ENCODE measurements at places on chromosomes 1 and 21.
A peak's percentile ranks its signal among the peaks of the same experiment; 100 is the strongest.

- no peak for DNase-seq
Measured at GRCh38 chr1:50209749-50210148, 101.0 kb downstream of the ELAVL4 start.

DNA sequence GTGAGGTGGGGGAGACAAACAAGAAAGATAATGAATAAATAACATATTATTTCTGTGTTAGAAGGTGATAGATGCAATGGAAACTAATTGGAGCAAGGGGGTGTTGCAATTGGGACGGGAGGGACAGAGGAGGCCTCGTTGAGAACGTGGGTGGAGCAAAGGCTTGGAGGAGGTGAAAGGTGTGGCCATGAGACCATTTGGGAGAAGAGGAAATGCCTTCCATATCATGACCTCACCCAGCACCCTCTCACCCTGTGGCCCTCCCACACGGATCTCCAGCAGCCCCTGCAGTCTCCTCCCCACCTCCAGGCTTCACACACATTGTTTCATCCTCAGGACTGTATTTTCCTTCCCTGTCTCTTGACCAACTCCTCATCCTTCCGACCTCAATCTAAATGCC, 85.3 kb upstream of the ARHGAP29 start:
- no peak for DNase-seq

- DNase-seq = no peak
Measured at GRCh38 chr21:45004059-45004422, 64.2 kb downstream of the SLX9 start.

DNA sequence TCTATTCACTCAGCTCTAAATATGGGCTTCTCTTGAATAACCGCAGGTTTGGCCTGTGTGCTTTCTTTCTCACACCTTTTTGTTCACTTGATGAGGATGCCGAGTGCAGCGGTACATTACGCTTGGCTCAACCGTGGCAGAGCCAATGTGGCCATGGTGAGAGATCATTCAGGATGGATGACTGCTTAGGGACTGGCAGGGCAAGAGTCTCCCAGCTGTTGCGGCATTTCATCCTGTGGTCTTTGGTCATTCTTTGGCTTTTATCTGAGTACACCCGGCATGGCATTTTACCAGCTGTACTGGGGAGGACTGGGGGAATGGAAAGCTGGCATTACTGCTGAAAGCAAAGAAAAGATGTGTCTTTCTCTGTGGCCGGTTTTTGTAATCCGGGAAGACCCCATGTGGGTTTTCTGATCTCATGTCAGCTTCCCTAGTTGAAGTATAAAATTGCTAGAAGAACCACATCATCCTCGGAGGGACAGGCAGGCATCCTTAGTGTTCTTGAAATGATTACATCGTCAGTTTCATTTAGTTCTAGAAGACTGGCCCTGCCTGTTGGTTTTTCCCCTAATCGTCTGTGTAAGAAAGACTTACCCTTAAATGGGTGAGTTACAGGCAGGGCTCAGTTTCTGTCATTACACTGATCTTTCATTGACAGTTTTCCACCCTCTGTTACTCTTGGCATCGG, 15.1 kb downstream of the PCP4 start:
- DNase-seq = no peak

DNA sequence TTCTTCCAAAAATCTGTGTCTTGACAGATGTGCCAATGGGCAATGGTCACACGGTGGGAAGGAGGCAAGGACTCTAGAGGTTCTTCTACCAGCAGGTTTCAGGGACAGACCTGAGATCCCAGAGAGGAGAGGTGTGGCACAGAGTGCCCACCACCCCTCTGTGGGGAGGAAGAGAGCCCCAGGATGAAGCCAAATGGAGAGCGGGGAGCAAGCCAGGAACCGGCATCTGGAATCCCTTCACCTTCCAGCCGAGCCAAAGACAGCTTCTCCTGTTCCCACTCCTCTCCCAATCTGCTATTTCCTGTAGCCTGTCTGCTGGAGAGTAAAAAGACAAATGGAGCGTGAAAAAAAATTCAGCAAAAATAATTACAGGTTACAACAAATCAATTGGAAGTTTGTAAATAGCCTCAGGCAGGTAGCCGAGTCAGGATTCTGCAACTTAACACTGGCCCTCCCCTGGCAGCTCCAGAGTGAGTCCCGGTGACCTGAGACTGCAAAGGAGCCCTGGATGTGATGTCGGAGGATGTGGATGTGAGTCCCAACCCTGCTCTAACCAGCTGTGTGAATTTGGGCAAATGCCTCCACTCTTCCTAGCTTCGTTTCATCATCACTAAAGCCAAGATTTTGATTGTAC, 45.4 kb upstream of the LRRN2 start:
- DNase-seq = no peak

DNA sequence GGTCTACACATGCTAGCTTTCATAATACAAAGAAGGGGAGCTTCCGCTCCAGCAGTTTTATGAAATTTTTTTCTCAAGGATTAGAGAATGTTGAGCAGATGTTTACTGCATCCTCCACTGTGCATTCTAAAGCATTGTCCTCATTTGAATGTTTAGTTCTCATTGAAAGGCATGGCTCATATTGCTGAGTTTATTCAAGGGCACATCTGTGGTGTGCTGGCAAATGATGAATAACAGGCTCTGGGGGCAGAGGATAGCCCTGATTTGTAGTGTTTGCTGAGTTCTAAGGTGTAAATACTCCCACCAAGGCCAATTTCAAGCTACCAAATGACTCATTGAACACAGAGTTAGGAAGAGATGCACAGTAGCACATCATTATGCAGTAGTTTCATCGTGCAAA, 303.2 kb upstream of the FAM78B start:
- no peak for DNase-seq

- DNase-seq = no peak
Measured at GRCh38 chr1:153748903-153749302, 21.1 kb downstream of the INTS3 start.

GRCh38 chr1:38941093-38941492, 537 bp downstream of the RHBDL2 start:
- no peak for DNase-seq

GRCh38 chr1:51487628-51488027, 31.4 kb downstream of the EPS15 start:
- no peak for DNase-seq

- DNase-seq = no peak
Measured at GRCh38 chr1:43843684-43844083, 89.9 kb upstream of the ARTN start.

GRCh38 chr1:147223740-147224615, 1.2 kb downstream of the FMO5 start:
- peak; percentile 2 for DNase-seq

DNA sequence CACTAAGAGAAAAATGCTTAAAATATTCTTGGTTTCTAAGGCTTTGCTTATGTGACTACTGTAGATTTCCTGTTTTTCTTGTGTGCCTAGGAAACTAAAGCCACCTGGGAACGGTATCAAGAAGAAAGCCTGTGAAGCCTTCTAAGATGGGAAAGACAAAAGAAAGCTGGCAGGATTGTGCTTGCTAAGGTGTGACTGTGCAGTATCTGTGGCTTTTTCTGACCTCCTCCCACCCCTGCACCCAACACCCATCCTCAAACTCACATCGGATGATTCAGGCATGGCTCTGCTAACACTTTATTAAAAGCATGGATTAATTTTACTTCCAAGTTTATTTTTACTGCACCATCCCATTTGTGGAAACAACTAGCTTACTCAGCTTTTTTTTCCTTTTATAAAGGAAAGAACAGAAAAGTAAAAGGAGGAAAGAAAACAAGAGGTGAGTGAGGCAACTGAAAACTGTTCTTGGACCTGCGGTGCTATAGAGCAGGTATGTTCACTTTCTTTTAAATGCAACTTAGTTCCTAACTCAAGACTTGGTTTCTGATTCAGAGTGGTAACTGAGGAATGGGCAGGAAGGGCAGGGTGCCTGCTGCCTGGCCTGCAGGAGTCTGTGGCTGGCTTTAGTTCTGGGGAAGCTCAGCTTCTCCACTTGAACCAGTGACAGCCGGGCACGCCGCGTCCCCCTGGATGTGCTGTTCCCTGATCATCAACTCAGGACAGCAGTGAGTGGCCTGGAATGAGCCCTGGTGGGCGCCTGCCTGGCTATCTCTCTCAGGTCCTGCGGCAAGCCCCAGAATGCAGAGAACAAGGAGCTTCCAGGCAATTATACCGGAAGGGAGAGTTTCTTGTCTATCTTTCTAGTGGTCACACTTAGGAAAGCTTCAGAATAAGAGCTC, at the start of gene GBP6:
TSS of gene GBP6 (plus strand) at position 422 of the 899 bp plus-strand sequence. CDS start 4,493 bp downstream, outside the sequence.
- DNase-seq = no peak

DNA sequence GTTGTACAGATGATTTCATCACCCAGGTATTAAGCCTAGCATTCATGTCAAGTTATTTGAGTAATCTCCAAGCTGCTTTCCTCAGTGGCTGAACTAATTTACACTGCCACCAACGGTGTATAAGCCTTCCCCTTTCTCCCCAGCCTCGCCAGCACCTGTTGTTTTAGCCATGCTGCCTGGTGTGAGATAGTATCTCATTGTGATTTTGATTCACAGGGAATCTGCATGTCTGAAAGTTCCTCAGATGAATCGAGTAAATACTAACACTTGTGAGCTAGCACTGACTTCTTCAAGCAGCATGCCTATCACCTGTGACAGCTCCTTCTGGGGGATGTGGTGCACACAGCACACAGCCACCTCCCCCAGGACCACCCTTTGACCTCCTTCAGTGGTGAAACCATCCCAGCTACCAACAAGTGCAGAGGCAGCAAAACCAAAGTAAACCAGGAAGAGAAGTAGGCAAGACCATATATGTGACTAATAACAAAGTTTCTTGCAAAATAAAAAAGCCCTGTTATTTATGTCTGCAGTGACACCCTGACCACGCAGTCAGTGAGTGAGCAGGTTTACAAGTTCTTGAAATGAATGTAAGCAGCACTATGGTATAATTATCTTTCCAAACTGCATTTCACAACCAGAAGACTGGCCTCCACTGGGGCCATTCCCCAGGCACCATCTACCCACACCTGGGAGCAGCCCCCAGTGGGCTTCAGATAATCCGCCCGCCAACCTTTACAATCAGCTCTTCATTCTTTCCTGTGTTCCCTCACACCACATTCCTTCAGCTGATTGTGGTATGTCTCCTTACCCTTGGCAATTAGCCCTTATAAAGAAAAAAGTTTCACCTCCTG, 173.8 kb downstream of the ETS2 start:
- peak; percentile 32 for DNase-seq

- no peak for DNase-seq
Measured at GRCh38 chr1:5973771-5974170, 18.5 kb downstream of the NPHP4 start.

DNA sequence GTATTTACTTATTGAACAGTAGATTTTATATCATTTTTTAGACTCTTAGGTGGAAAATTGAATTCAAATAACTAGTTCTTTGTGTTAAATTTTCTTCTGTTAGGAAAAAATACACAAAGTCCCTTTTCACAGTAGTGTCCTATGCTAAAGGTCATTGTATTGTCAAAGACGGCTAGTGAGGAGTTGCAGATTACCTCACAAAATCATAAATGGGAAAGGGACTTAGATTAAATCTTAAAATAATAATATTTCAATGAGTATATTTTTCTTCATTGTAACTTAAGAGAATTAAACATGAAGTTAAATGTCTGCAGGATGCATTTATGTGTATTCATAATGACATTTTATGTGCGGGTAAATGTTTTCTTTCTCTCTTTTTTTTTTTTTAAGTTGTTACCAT, 32.7 kb downstream of the LYPLAL1 start:
- no peak for DNase-seq

DNA sequence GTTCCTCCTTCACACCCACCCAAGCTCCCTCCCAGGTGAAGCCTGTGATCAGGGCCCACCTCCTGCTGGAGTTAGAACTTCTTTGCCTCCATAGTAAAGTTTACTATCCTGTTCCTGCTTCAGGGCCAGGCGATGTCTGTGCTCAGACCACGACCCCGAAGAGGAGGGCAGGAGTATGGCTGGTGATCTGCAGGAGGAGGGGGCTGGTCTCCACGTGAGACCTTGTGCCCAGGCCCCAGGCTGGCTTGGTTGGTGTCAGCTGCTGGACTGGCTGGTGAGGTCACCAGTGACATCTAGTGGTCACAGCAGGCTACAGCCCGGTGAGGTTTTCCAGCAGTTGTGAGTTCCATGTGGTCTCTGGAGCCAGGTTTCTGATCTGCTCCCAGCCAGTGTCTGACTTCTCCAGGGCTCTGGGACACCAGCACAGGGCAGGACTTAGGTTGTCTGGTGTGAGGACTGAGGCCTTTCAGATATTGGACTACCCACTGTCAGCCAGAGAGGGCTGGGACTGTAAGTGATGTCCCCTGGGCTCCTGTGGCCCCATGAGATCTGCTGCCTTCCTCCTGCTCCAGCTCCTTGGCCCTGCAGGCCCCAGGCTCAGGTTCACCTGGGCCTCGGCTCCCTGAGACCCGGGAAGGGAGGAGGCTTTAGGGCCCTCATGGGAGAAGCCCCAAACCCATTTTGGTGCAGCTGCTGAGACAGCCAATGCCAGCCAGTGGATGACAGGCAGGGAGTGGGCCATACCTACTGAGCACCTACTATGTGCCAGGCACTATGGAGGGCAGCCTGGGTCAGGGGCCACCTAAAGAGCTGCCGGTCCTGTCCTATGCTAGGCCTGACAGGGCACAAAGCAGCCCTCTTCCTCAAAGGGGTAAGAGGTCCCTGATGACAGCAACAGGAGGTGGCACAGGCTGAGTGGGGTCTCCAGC, 6.0 kb upstream of the UBL4B start:
- DNase-seq = peak; percentile 51

DNA sequence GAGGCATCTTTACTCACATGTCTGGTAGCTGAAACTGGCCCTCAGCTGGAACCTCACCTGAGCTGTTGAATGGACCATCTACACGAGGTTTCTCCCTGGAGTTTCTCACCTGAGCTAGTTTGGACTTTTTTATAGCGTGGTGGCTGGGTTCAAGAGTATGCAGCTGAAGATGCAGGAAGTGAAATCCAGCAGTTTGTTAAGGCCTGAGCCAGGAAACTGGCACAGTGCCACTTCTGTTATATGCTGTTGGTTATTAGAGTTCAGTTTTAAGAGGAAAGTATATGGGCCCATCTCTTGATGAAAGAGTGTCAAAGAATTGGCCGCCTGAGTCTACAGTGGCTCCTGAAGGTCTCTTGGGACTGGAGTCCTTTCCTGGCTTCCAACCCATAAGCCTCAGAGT, 35.6 kb downstream of the STUM start:
- no peak for DNase-seq

GRCh38 chr1:74811436-74812179, 78.7 kb downstream of the TYW3 start:
- DNase-seq = peak; percentile 40

DNA sequence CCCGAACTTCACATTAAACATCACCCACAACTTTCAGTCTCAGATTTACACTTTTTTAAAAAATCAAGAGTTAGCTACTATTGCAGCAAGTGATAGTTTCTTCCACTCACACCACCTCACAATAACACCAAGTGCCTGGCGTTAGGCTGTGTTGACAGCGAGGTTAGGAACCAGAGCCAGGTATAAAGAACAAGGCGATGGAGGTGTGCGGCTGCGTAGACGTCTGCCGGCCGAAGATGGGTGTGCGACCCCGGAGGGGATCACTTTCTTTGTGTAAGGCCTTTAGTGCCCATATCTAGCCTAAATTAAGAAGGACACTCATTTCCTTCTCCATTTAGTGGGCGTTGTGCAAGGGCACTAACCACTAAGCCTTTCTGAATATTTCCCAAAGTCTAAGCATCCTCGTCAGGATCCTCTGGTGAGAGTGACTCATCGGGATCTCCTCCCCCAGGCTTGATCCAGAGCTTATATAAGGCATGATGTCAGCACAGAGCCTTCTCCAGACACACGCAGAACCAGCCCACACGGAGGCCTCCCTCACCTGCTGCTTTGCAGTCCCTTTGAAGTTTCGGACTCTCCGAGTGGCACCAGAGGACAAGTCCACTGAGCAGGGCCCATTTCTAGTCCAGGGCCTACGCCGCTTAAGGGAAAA, 11.8 kb downstream of the NHLH2 start:
- DNase-seq = no peak

- DNase-seq = no peak
Measured at GRCh38 chr1:66945316-66945715, 20.5 kb downstream of the MIER1 start.

- DNase-seq = no peak
Measured at GRCh38 chr1:219220945-219221344, 47.3 kb downstream of the LYPLAL1 start.
